Activated B cell treated with CpG ODN at 0.5 μM for 24 hours (primary cell): ENCODE measurements at places on chromosomes 3 and 15.

GRCh38 chr3:125189378-125190165 is 23.0 kb downstream of the SLC12A8 start:
- no peak for DNase-seq

DNA sequence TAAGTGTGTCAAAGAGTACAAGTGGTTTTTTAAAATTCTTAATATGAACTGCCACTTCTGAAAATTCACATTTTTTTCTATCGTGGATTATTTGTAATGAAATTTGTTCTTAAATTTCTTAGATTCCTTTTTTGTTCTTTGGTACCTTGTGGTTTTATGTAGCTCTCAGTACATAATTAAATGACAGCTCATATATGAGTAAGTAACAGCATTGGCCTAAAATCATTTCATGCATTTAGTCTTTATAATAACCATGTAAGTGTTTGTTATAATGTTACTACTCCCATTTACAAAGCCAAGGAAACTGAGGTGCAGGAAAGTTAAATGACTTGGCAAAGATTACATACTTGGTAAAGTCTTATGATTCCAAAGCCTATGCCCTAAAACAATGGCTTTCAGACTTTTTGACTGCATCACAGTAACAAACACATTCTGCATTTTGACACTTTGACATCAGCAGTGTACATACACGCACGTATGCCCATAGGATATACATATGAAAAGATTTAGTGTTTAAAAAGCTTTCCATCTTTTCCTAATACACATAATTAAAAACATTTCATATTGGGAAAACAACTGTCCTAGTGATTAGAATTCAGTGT is 14.9 kb downstream of the SPRED1 start:
- no peak for DNase-seq

- no peak for DNase-seq
Measured at GRCh38 chr3:172170841-172171240, 131.5 kb downstream of the FNDC3B start.

- DNase-seq = no peak
Measured at GRCh38 chr3:21417991-21418390, 333.0 kb downstream of the ZNF385D start.

DNA sequence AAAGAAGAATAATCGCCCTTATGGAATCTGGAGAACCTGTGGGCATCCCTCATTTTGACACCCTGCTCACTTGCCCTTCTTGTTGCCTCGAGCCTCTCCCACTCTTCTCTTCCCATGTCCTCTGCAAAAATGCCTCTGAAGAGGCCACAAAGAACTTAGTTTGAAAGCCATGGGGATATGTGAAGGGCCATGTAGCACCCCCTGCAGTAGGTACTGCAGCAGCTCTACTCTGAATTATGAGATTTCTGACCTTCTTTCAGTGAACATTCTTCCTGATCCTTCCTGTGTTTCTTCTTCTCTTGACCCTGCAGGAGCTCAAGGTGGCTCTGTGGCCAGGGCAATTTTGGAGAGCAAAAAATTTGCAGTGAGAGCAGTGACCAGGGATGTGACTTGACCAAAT is 30.4 kb upstream of the TRA2B start:
- no peak for DNase-seq

GRCh38 chr3:170784406-170784805 is 85.6 kb downstream of the RPL22L1 start:
- DNase-seq = no peak

- no peak for DNase-seq
Measured at GRCh38 chr15:37931321-37931720, 3.1 kb upstream of the TMCO5A start.

GRCh38 chr3:9291821-9292410 is 42.5 kb upstream of the SRGAP3 start:
- DNase-seq = no peak
